ENCODE measurements at places on chromosomes 1 and 21. TPM values are rescaled to one million over a fixed set of nuclear protein-coding genes. Genes with fewer than 3 reads are reported as not detected.

DNA sequence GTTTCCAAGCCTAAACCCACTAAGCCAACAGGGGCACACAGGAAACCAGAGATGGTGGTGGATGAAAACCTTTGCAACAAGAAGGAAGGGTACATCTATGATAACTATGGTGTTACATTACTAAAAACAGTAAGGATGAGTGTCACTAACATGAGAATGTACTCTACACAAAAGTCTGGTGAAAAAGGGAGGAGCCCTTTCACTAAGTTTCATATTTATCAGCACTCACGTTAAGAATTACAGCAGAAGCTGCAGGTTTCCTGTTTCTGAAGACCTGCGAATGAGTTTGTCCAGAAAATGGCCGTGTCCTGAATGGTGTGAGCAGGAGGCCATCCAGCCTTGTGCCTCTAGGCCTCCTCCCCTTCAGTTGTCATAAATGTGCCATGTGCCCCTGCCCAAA lies 17.8 kb downstream of the ABCG1 start:
- H3K36me3 ChIP-seq: no peaks in the 10 kb centered on the region
- H3K27ac ChIP-seq: no peak overlapping the region
- no peak for DNase-seq

DNA sequence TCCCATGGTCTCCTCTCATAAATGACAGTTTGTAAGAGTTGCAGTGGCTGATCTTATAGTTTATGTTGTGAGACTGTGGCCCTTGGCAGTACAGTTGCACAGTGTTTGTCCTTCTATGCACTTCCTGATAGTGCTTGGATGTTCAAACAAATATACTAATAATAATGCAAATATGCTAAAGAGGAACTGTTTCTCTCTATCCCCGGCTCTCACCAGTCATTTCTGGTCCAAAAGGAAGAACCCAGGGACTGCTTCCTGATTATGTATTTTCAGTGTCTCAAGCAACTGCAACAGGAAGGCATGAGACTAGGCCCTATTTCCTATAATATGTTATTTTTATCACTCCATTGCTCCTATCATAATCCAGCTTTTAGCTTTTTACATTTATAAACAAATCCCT lies 17.0 kb upstream of the SUCO start:
- H3K4me3 ChIP-seq: no peak overlapping the region
- DNase-seq: no peak
- no peak overlapping the region for H3K27ac ChIP-seq

DNA sequence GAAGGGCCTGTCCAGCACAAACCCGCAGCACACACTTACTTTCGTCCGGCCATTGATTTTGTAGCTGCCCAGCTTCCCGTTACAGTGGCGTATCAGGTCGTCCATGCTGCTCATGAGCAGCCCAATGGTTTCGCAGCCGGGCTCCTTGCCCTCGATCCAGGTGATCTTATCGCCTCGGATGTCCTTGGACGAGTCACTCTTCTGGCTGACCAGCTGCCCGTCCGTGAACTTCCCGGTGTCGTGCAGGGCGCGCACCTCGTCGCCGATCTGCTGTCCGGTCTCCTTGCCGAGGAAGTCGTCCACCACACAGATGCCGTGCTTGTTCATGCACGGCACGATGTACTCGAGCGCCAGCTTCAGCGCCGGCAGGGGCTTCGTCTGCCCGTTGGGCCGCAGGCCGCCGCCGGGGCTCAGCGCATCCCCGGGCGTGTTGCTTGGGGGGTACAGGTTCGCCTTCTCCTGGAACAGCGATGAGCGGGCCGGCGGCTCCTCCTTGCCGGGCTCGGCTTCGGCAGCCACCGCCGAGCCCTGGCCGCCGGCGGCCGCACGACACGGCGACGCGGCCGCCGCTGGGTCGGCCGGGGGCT lies 1.0 kb downstream of the EGLN1 start:
- no peaks in the 10 kb centered on the region for H3K36me3 ChIP-seq
- peaks cover 5% of the 10 kb centered on the region for H3K27me3 ChIP-seq
- peak overlapping the region; percentile 91 for H3K4me3 ChIP-seq
- H3K27ac ChIP-seq: peak overlapping the region; percentile 98
- peaks cover 56% of the 10 kb centered on the region for H3K4me1 ChIP-seq
- DNase-seq: peak; percentile 39

DNA sequence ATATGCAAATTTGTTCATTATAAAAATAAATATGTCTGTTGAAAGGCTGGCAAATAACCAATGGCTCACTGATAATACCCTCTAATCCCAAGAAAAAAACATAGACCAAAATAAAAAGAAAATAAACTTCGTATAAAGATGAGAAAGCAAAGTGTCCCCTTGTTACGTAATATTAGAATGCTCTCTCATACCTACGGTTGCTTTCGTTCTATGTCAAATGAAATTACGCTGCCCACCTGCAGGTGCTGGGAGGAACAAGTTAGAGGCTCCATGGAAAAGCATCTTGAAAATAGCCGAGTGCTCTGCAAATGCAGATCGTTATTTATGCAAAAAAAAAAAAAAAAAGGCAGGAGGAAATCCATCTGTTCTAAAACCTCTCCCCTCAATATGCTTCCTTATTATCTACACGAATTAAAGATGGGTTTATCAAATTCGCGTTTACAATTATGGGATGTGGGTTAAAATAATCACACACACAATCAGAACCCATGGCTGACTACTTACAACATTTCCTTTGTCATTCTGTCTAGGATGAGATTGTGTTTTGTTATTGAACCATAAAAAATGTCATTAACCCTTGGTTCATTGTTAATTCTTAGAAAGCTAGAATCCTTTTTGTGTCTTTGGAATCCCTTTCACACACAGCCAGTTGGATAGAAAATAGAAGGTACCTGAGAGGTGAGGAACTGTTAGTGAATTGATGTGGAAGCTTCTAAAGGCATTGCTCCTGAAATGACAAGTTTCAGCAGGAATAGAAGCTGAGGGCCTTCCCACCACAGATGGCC lies 268.6 kb downstream of the SETD4 start:
- no peak overlapping the region for H3K4me3 ChIP-seq
- DNase-seq: no peak
- no peak overlapping the region for H3K27ac ChIP-seq
- H3K36me3 ChIP-seq: no peaks in the 10 kb centered on the region

DNA sequence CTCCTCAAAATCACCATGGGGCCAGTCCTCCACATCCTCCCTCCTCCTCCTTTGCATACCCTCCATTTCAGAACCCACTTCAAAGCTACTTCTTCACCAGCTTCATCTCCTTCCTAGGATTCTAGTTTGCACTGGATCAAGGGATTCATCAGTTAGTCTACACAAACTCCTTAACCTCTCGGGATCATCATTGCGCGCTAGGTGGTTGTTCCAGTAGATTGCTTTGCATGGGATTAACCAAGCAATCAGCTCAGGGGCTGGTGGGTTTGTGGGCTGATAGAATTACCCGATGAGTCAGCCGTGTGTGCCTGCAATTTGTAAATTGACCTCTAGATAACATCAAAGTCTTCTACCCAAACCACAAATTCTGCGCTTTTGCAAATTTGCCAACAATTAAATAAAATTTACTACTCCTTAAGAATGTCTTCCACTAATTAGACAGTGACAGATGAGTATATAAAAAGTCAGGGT lies 7.7 kb downstream of the KANK4 start:
- DNase-seq: no peak
- H3K4me1 ChIP-seq: peaks cover 48% of the 10 kb centered on the region
- H3K4me3 ChIP-seq: no peak overlapping the region
- peaks cover 8% of the 10 kb centered on the region for H3K27me3 ChIP-seq
- H3K36me3 ChIP-seq: no peaks in the 10 kb centered on the region
- H3K27ac ChIP-seq: no peak overlapping the region

Gene ASCL5
- total RNA-seq: not detected

DNA sequence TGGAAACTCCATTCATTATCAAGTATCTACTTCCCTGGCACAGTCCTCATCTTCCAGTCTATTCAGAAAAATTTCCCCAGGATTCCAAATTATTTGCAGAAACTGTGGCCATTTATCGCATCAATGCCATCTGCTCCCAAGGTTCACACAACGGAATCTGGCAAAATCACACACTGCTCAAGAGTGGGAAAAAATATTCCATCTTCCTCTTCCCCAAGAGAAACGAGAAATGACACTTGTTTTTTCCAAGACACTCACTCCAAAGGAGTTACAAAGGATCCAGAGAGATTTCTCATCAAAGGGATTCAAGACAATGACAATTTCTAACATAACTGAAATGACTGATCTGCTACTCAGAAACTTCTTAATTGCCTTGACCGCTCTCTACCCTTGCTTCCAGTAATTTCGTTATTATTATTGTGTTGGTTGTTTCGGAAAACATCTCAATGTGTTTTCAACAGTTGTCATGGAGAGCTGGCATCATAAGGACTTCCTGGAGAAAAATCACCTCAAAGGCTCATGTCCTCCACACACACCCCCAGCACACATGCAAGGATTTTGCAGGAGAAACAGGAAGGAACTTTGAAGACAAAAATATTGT lies 128.0 kb downstream of the PSMG1 start:
- no peak overlapping the region for H3K4me3 ChIP-seq
- H3K4me1 ChIP-seq: peaks cover 10% of the 10 kb centered on the region
- H3K36me3 ChIP-seq: no peaks in the 10 kb centered on the region
- no peak for DNase-seq
- H3K27ac ChIP-seq: no peak overlapping the region

- no peak overlapping the region for H3K4me3 ChIP-seq
- H3K27ac ChIP-seq: no peak overlapping the region
- no peaks in the 10 kb centered on the region for H3K4me1 ChIP-seq
- no peaks in the 10 kb centered on the region for H3K27me3 ChIP-seq
Measured at GRCh38 chr1:227526524-227526923, 36.8 kb upstream of the ZNF678 start.

GRCh38 chr1:205284420-205285144 lies 37.0 kb downstream of the NUAK2 start:
- peak; percentile 55 for DNase-seq
- H3K27ac ChIP-seq: peak overlapping the region; percentile 69
- no peaks in the 10 kb centered on the region for H3K36me3 ChIP-seq
- H3K4me3 ChIP-seq: peak overlapping the region; percentile 17

DNA sequence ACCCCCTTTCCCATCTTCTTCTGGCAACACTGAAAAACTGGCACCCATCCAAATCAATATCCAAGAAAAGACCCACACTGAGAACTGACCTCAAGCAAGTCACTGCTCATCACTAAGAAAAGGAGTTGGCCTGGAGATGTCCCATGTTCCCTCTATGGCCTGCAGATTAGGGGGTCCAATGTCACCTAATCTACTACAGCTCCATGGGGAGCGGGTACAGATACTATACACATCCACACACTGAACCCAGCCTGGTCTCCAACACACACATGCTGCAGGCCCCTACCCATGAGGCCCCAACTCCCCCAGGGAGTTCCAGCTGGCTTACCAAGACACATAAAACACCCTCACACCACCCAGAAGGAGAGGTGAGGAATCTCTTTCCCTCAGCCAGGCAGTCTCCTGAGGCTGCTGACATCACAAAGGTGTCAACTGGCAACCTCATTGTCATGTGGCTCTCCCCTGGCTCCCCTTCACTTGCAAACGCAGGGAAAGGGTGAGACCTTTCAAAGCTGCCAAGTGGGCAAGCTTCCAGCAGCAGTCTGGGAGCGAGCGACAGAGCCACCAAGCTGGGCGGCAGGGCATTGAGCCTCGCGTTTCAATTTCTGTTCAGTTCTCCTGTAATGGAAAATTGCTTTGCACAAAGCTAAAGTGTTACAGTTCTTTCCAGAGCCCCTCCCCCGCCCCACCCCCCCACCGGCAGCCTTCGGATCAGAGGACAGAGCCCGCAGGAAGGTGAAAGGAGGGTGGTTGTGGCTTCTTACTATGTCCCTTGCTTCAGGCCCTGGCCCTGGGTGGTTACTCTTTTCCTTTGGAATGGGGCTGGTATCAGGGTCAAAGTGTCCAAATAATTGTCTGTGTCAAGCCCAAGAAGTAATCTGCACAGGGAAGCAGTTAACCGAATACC lies at the start of gene LRRC52:
LRRC52 (plus strand) TSS at position 469 of the 907 bp plus-strand sequence; CDS start at position 766, 297 bp downstream.
- no peak within 1 kb of the TSS for H3K4me3 ChIP-seq
- no peak within 1 kb of the TSS for H3K27ac ChIP-seq
- H3K27me3 ChIP-seq: peaks cover 4% of the 10 kb centered on the region
- H3K4me1 ChIP-seq: peaks cover 17% of the 10 kb centered on the region
- DNase-seq: no peak

Gene LIPI
- total RNA-seq: not detected

DNA sequence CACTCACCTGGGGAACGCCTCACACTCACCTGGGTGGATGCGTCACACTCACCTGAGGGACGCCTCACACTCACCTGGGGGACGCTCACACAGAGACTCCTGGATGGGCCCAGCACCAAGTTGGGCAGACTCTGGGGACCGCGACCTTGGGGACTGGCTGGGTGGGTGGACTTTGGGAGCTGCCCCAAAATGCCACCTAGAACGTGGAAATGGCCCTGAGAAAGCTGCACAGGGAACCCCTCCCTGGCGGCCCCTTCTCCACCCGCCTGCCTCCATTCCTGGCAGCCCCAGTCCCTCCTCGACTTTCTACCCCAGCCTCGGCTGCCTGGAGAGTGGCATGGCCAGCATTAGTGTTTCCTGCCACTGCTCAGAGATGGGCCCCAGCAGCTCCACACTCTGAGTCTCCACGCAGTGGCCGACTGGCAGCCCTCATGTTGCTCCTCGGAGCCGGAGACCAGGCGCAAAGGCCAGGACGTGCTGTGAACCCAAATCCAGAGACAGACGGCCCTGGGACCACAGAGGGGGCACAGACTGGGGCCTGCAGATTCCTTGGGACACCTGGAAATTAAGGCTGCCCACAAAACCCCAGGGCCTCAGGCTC lies 46.5 kb upstream of the ACTRT2 start:
- no peak for DNase-seq
- no peaks in the 10 kb centered on the region for H3K27me3 ChIP-seq
- no peak overlapping the region for H3K27ac ChIP-seq
- no peaks in the 10 kb centered on the region for H3K4me1 ChIP-seq

DNA sequence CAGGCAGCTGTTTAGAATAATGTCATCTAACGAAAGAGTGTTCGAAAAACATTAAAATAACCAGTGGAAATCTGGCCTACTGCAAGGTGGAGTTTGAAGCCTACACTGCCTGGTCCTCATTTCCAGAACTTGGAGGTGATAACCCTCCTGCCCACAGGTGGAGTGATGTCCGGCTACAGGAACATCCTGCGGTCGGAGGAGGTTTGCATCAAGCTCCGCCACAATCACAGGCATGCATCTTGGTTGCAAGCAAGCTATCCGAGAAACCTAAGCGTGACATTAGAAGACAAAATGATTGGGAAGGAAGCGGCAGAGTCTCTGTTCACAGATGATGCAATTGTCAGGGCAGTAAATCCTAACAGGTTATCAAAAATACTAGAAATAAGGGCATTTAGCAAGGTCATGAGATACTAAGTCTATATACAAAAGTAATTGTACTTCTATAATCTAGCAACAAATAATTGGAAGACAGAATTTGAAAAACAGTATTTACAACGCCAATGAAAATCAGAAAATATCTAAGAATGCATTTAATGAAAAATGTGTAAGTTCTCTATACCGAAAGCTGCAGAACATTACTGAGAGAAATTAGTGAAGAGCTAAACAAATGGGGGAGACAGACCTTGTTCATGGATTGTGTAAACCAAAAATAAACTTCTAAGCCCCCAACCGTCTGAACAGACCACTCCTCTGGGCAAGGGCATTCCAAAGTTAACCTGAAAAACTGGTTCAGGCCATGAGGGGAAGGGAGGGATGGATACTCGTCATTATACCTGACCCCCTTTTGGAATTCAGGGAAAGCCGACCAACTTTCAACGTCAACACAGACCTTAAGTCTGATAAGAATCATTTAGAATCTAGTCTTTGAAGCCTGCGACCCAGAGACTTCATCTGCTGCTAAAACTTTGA lies 4.7 kb upstream of the SLC19A1 start:
- no peaks in the 10 kb centered on the region for H3K36me3 ChIP-seq
- no peak for DNase-seq
- H3K27ac ChIP-seq: no peak overlapping the region
- peaks cover 14% of the 10 kb centered on the region for H3K4me1 ChIP-seq

- H3K36me3 ChIP-seq: peaks cover 18% of the 10 kb centered on the region
- no peak overlapping the region for H3K4me3 ChIP-seq
- peak overlapping the region; percentile 53 for H3K27ac ChIP-seq
- H3K4me1 ChIP-seq: no peaks in the 10 kb centered on the region
- H3K27me3 ChIP-seq: no peaks in the 10 kb centered on the region
Measured at GRCh38 chr1:26449868-26450267, 17.7 kb downstream of the DHDDS start.

Gene LYSMD1
- 11.2 TPM for total RNA-seq

All from neural crest cell (in vitro differentiated cells).